ENCODE measurements at places on chromosomes 5 and 9.

GRCh38 chr9:134913041-134913712 lies 4.5 kb downstream of the FCN1 start:
- no peak for DNase-seq

DNA sequence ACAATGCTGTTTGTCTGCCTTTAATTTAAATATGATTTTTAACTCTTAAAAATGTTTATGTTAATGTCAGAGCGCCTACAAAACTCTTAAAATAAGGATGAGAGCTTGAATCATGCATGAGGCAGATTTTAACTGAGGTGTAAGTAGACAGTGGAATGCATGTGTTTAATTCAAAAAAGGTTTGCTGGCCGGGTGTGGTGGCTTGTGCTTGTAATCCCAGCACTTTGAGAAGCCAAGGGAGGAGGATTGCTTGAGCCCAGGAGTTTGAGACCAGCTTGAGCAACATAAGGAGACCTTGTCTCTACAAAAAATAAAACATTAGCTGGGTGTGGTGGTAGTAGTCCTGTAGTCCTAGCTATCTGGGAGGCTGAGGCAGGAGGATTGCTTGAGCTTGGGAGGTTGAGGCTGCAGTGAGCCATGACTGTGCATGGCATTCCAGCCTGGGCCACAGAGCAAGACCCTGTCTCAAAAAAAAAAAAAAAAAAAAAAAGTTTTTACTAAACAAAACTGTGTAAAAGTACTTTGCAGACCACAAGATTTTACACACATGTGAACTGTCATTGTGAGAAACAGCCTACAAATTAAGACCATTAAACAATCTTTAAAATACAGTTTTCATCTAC lies 21.1 kb downstream of the NDST1 start:
- no peak for DNase-seq

GRCh38 chr9:125755340-125755739 lies 8.2 kb downstream of the PBX3 start:
- no peak for DNase-seq

GRCh38 chr5:133589286-133589685 lies 23.1 kb downstream of the FSTL4 start:
- no peak for DNase-seq

- no peak for DNase-seq
These were observed 66.2 kb downstream of the NTNG2 start for GRCh38 chr9:132228062-132228461.

GRCh38 chr5:90287036-90287435 lies 122.5 kb downstream of the CETN3 start:
- no peak for DNase-seq

GRCh38 chr5:123066016-123066415 lies 23.0 kb upstream of the PRDM6 start:
- no peak for DNase-seq

GRCh38 chr9:4548811-4549725 lies 58.8 kb downstream of the SLC1A1 start:
- DNase-seq, result no peak

DNA sequence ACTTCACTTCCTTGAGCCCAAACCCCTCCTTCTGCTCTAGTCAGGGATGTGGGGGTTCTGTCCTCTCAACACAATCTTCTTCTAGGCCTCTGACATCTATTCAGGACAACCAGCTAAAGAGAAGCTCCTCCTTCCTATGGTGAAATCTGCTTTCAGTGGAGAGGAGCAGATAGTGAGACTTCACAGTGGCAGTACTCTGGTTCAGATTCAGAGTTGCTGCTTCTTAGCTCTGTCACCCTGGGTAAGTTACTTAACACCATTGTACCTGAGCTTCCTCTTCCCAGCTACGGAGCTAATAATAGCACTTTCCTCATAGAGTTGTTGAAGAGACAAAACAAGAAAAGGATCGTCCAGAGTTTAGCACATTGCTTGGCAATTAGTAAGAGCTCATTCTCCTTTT lies 77.3 kb upstream of the LARP1 start:
- DNase-seq, result no peak

GRCh38 chr5:181241393-181241975 lies 2.2 kb downstream of the RACK1 start:
- no peak for DNase-seq

- DNase-seq, result no peak
These were observed 2.1 kb downstream of the SLC22A5 start for GRCh38 chr5:132371603-132371994.

DNA sequence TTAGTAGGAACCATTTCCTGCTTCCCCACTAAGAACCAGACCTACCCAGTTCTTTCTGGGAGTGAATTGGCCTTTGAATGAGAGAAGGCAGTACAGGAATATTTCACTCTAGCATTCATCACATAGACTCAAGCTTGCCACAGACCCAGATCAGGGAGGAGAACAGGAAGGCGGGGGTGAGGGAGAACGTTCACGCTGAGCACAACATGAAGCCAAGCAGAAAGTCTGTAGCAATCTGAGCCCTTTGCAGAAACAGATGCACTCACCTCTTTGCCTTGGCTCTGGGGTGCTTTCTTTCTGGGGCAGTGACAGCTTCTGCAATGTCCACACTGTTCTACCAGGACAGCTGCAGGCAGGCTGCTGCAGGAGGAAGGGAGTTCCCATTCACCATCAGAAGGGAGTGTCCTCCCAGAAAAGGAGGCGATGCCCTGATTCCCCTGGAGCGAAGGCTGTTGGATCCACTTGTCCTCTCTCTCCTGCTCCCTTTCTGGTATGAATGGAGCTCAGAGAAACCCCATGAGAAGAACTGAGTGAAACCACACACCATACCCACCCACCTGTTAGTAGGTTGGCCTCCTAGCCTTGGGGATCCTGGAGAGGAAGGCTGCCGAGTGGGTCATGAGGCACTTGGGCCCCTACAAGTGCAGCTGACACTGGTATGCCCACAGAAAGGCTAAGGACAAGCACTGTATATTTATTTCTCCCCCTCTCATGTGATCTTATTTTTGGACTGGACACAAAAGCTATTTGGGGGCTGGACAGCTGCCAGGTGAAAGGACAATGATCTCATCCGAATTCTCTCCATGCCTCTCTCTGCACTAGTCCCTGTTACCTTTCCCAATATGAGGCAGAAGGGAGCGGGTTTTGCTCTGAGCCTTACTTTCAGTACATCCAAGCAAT lies 11.7 kb upstream of the FGF1 start:
- no peak for DNase-seq

DNA sequence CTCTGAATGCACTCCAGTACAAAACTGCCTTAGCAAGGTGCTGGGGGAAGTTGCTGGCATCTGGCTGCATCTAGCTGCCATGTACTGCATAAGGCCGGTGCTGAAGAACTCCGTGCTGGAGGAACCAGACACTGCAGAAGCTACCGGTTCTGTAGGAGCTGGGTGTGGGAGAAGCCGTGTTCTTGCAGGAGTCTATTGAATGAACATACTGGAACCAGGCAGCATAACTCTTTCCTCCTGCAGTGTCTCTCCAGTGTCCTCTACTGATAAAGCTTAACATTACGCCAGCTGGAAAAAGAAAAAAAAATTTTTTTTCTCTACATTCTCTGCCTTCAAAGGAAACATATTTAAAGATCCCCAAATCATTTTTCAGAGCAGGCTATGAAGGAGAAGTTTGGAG lies 38.5 kb downstream of the VPS13A start:
- DNase-seq, result no peak

DNA sequence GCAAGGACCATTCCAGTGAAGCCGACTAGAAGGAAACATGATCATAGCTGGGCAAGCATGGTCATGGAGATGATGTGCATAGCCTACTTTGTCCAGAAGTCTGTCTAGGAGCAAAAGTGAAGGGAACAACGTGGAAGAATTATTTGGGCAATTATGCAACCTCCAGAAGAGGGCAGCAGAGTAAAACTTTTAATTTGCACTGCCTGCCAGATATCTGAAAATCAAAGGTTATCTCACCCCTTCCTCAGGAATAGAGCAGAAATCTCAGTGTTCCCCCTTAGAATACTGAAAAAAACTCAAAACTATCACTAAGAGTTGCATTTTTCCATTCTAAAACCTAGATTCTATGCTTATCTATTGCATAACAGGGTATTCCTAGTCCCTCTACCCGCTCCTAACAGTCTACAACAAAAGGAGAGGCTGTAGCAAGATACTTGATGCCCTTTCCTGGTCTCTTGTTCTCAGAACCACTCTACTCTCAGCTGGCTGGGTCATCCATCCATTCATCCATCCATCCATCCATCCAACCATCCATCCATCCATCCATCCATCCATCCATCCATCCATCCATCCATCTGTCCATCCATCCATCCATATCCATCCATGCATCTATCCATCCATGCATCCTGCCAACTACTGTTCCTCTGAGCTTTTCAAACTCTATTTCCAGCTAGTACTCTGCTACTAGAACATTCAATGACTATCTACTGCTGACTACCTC lies 8.4 kb upstream of the SETD9 start:
- DNase-seq, result no peak

DNA sequence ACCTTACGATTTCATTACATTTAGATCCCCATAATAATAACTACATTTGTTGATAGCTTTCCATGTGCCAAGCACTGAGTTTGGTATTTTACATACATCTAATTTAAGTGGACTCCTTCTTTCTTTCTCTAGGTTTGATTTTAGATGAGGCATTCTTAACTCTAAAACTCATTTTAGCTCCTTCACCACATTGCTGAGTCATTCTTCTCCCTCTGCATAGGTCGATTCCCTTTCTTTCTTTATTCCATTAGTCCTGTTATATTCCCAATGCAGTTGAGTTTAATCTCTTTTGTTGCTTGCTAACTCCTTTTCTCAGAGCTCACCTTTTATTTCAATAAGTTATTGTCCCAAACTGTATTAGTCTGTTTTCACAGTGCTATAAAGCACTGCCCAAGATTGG lies 329.8 kb downstream of the TAF11L14 start:
- DNase-seq, result no peak

DNA sequence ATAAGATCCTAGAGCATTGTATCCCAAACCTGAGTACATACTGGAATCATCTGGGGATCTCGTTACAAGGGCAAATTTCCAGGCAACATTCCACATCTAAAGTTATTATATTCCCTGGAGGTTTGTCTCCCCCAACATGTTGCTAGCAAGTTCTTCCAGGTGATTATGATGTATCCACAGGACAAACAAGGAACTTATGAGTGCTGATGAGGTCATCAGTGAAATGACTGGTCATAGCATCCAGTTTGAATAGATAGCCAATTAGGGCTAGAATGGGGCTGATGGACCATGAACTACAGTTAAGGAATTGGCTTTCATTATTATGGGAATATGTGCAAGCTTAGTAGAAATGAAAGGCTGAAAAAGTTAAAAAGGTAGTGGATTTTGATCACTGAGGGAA lies 115.2 kb downstream of the CWC27 start:
- no peak for DNase-seq

- DNase-seq, result no peak
These were observed 145.4 kb downstream of the DENND1A start for GRCh38 chr9:123784518-123784917.

DNA sequence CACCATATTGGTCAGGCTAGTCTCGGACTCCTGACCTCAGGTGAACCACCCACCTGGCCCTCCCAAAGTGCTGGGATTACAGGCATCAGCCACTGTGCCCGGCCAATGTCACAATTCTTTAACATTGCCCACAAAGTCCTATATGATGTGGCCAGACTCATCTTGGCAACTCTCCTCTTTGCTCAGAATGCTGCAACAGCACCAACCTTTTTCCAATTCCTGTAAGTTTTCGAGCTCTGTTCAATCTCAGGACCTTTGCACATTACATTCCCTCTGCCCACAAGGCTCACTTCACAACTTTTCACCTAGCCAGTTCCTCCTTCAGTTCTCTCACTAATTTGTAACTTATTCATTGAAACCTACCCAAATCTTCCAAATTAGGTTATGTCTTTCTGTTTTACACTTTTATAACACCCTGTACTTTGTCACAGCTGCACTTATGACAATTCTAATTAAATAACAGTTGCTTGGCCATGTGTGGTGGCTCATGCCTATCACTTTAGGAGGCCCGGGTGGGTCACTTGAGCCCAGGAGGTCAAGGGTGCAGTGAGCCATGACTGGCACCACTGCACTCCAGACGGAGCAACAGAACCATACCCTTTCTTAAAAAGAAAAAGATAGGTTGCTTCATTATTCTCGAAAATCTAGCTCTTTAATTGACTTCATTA lies 30.9 kb upstream of the GLDC start:
- no peak for DNase-seq

Measured in NCI-H187 treated with DMSO at 0.1 percent for 48 hours (cell line).